Lung (tissue), 17 donors: ENCODE measurements at places on chromosomes 2 and 18. TPM values are rescaled to one million over a fixed set of nuclear protein-coding genes. Genes with fewer than 3 reads are reported as not detected.

Gene TSPYL6
- total RNA-seq, result not detected

- no peaks in the 10 kb centered on the region for H3K4me1 ChIP-seq
- no peak overlapping the region for H3K4me3 ChIP-seq
- no peaks in the 10 kb centered on the region for H3K36me3 ChIP-seq
- no peak overlapping the region for H3K27ac ChIP-seq
- H3K27me3 ChIP-seq, result no peaks in the 10 kb centered on the region
Measured at GRCh38 chr2:150640039-150640438, 152.6 kb upstream of the RND3 start.

Gene CNRIP1
- total RNA-seq, result 29.3 TPM

Gene SKA1
- total RNA-seq, result 0.49 TPM

Gene AGXT
- total RNA-seq, result 0.61 TPM

DNA sequence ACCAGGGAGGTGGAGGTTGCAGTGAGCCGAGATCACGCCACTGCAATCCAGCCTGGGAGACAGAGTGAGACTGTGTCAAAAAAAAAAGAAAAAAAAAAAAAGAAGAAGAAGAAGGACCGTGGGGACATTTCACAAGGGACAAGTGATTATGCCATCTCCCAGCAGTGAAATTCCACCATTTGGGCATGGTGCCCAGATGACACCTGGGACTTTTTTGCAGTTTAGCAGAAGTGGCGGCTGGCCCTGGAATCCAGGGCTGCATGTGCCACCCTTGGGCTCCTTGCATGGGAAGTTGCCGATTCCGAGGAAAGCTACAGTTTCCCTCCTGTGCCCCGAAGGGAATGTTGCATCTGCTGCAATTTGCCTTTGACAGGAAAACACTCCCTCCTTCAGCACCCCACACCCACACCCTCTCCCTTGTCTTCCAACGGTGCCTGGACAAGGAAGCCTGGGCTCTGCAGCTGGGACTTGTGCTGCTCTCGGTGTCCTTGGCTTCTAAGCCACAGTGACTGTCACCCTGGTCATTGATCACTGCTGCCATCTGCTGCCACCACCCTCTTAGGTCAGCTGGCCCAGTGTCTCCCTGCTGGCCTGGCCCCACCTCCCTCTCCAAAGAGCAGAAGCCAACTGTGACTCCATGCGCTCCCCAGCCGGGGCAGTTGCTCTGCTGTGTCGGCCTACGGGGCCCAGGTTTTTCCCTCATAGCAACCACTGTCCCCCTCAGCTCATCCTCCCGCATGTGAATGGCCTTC lies 56.4 kb upstream of the LRRC30 start:
- H3K36me3 ChIP-seq, result no peaks in the 10 kb centered on the region
- DNase-seq, result no peak
- no peaks in the 10 kb centered on the region for H3K4me1 ChIP-seq
- no peaks in the 10 kb centered on the region for H3K27me3 ChIP-seq
- H3K27ac ChIP-seq, result no peak overlapping the region

- H3K4me3 ChIP-seq, result no peak overlapping the region
- no peaks in the 10 kb centered on the region for H3K4me1 ChIP-seq
- H3K27ac ChIP-seq, result no peak overlapping the region
- no peaks in the 10 kb centered on the region for H3K27me3 ChIP-seq
Measured at GRCh38 chr2:204693262-204693661, 148.0 kb downstream of the PARD3B start.

DNA sequence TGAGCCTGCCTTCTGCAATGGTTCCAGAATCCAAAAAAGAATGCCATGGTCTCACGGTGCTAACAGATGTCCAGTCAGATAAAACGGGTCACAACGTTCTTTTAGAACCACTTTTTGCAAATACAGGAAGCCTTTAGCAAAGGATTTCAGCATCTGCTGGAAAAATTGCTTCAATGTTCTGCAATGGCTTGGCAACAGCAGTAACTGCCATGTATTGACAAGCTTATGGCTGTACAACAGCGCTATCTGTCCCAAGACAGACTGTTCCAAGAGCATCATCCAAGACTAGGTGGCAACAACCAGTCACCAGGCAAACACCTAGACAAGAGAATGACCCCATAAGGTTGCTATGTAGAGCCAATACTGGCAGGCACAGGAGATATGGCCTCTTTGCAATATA lies 37.6 kb upstream of the RIOK3 start:
- H3K27ac ChIP-seq, result no peak overlapping the region
- H3K4me3 ChIP-seq, result no peak overlapping the region
- no peak for DNase-seq
- no peaks in the 10 kb centered on the region for H3K36me3 ChIP-seq
- H3K4me1 ChIP-seq, result no peaks in the 10 kb centered on the region

Gene ABCG8
- not detected for total RNA-seq

DNA sequence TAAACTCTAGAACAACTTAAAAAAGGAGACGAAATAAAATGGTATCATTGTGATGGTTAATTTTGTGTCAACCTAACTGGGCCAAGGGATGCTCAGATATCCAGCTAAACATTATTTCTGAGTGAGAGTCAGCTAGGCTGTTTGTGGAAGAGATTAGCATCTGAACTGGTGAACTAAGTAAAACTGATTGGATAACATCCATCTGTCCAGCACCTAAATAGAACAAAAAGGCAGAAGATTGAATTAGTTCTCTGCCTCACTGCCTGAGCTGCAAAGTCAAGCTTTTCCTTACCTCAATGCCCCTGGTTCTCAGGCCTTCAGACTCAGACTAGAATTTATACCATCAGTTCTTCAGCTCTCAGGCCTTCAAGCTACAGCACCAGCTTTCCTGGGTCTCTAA lies 30.0 kb downstream of the PPP3R1 start:
- H3K27me3 ChIP-seq, result no peaks in the 10 kb centered on the region
- H3K36me3 ChIP-seq, result peaks cover 3% of the 10 kb centered on the region
- H3K4me1 ChIP-seq, result peaks cover 6% of the 10 kb centered on the region

DNA sequence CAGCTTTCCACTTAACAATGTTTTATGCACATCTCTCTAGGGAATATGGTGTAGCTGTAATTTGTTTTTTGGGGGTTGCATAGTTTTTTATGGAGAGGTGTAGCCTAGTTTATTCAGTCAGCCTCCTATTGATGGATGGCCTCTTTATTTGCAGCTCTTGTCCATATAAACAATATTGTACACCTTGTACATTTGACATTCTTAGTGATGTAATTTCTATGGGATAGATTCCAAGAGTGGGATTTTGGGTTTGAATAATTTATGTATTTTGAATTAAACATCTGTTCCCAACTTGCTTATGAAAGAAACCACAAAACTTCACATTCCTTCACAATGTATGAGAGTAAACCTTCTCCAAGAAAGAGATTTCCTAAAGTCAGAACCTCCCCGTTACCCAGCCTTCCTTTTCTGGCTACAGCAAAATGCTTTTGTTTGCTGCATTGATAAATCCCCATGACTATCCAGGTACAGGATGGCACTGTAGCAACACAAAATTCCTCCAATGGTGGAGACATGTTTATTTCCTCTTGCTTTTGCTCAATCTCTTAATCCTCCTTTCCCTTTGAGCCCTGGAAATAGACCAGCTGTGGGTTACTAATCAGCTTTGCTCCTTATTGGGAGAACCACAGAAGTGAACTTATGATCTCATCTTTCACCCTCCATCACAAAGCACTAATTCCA lies 58.4 kb upstream of the GALR1 start:
- no peaks in the 10 kb centered on the region for H3K36me3 ChIP-seq
- H3K27me3 ChIP-seq, result no peaks in the 10 kb centered on the region
- H3K4me3 ChIP-seq, result no peak overlapping the region
- no peaks in the 10 kb centered on the region for H3K4me1 ChIP-seq

DNA sequence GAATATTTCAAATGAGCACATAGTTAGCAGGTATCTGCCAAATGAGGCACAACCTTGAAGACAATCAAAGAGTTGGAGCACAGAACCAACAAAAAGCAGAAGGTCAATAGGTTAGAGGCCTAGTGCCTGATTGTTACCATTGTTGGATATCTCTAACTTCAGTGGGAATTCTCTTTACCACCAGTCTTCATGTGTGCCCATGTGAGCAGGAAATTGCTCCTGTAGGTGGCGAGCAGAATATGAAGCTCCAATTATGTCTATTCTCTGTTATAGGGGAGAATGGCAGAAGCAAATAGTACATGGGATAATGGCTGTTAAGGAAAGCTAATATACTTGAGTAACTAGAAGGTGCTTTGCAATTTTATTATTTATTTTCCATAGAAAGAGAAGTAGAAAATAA lies 14.9 kb upstream of the ZNF385B start:
- no peaks in the 10 kb centered on the region for H3K4me1 ChIP-seq
- no peaks in the 10 kb centered on the region for H3K36me3 ChIP-seq
- H3K27me3 ChIP-seq, result no peaks in the 10 kb centered on the region
- H3K27ac ChIP-seq, result no peak overlapping the region

Gene SEMA4C
- 42.0 TPM for total RNA-seq

DNA sequence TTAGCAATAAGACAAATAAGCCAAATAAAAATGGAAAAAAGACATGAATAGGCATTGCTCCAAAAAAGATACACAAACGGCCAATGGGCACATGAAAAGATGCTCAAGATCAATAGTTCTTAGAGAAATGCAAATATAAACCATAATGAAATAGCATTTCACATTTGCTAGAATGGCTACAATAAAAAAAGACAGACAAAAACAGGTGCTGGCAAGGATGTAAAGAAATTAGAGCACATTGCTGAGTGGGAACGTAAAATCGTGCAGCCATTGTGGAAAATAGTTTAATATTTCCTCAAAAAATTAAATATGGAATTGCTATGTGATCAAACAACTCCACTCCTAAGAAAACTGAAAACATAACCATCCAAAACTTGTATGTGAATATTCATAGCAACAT lies 160.0 kb upstream of the SPATS2L start:
- H3K27me3 ChIP-seq, result no peaks in the 10 kb centered on the region
- no peak overlapping the region for H3K4me3 ChIP-seq
- H3K4me1 ChIP-seq, result no peaks in the 10 kb centered on the region
- no peaks in the 10 kb centered on the region for H3K36me3 ChIP-seq
- H3K27ac ChIP-seq, result no peak overlapping the region

DNA sequence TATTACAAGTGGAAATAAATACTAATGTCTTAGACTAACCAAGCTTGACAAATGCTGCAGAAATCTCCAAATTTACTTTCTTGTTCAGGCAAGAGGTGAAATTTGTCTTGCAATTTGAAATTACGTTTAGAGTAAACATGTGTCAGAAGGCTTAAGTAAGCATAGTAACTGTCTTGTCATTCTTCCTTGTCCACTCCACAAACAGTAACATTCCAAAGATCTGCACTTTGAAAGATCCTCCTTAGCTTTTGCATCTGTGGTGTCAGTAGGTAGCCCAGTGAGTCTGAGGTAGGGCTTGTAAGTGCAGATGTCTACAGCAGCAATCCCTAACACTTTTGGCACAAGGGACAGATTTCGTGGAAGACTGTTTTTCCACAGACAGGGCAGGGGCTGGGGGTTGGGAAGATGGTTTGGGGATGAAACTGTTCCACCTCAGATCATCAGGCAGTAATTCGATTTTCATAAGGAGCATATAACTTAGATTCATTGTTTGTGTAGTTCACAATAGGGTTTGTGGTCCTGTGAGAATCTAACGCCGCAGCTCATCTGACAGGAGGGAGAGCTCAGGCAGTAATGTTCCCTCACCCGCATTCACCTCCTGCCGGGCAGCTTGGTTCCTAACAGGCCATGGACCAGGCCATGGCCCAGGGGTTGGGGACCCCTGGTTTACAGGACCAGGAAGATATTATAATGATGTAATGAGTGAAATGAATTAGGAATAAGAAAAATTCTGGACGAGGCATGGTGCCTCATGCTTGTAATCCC lies 18.6 kb downstream of the RASGRP3 start:
- DNase-seq, result no peak
- H3K27me3 ChIP-seq, result no peaks in the 10 kb centered on the region
- peaks cover 3% of the 10 kb centered on the region for H3K4me1 ChIP-seq
- no peak overlapping the region for H3K27ac ChIP-seq

Gene CRYGC
- total RNA-seq, result not detected

- no peaks in the 10 kb centered on the region for H3K4me1 ChIP-seq
- H3K27ac ChIP-seq, result no peak overlapping the region
Measured at GRCh38 chr2:215489288-215489848, 53.5 kb upstream of the FN1 start.
